ENCODE measurements at places on chromosomes 1 and 21.

- DNase-seq: no peak
These were observed 25.7 kb upstream of the PKN2 start for GRCh38 chr1:88658419-88658818.

DNA sequence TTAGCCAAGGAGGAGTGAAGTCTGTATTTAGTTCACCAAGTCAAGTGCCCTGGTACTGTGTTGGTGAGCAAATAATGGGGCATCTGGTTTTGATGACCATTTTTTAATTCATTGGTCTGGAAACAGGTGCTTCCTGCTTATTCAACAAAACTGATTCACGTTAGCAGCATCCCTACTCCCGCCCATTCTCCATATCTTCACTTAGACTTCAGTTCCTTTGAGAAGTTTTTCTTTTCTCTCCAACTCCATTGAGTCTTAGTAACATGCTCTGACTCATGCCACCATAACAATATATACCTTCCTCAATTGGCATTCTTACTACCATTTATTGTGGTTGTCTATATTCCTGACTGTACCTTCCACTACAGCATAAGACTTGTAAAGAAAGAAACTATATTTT is 468.9 kb downstream of the DPYD start:
- no peak for DNase-seq

DNA sequence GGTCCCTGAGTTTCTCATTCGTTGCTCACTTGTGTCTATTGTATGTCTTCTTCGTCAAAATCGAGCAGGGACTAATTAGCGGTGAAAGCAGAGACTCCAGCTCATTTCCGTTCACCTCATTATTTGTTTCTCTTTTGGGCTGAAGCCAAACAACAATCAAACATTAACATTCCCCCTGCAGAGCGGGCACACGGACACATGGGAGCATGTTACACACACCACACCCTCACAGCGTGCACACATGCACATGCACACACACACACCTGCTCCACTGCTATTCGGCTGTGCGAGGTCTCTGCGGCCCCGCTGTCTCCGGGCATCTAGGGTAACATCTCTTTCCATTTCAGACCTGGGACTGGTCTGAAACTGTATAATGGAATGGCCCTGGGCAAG is 58.5 kb upstream of the LRRC8D start:
- no peak for DNase-seq

DNA sequence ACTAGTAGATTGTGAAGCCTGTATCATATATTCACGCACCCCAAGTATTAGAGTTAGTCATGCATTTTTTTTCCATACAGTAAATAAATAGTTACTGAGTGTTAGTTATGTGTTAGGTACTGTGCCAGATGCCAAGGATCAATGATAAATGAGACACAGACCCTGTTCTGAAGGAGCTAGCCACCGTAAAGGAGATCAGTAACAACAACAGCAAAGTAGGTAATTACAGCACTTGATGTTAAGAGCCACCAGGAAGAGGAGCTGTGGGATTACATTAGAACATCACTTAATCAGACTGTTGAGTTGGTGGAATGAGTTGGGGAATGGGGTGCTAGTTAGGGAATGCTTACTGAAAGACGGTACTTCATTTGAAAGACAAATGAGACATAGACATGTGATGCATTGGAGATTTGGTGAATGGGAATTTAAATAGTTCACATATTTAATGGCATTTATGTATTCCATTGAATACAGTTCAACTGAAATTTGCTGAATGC is 21.0 kb downstream of the PRKAA2 start:
- no peak for DNase-seq

DNA sequence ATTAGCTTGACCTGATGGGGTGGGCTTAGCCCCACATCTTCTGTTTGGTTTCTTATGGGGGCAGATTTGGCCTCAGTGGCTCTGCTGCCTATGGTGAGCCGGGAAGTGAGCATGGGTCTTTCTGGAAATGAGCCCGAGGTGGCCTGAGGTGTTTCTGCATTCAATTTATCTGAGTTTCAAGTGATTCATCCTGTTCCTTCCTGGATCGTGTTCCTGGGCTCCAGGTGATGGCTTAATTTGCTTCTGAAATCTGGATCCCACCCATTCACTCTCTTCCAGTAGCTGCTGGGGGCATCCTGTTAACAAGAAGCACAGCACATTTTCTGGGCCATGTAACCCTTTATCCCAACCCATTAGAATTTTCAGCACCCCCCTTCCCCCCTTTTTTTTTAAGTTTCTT is 324.6 kb downstream of the CAMTA1 start:
- no peak for DNase-seq

All from GM18507 (cell line).